HCT116 (cell line): ENCODE measurements at places on chromosomes 7 and 10.
A peak's percentile ranks its signal among the peaks of the same experiment; 100 is the strongest.

DNA sequence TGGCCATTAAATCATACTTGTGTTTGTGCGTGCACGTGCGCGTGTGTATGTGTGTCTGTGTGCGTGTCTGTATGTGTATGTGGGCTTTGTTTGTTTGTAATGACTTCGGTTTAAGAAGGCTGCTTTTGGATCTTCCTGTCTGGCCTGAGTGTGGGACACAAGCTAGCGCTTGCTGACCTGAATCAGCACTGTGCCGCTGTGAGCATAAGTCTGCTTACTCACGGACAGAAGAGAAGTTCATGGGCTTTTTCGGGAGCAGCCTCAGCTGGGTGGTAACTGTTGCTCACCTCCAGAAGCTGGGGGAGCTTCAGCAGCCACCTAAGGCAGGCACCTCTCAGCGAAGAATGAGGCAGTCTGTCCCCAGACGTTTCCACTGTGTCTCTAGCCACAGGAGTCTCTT, 56.1 kb upstream of the TRUB1 start:
- DNase-seq = no peak

DNA sequence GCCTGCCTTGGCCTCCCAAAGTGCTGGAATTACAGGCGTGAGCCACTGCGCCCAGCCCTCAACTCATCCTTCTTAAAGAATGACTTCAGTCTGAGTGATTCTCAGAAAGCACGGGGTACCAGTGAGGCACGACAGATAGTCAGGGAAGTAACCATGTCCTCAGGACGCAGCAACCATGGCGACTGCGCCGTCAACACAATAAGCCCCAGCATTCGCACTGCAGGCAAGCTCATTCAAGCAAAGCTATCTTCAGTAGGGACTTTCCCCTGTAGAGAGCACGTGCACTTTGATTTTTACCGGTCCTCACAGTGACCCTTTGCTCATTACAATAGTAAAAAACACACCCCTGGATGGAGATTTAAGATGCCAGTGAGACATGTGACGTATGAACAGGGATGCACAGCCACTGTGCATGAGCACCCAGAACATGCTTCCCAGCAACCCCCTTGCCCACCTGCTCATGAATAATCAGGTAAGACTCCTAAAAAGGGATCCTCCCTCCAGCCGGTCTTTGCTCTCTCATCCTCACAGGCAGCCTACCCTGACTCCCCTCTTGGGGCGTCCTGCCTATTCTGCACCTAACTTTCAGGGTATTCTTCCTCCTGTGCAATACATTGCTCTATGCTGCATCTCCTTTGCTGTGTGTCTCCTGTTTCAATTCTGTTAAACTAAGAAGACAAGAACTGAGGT, 9.1 kb downstream of the WDR86 start:
- no peak for DNase-seq

DNA sequence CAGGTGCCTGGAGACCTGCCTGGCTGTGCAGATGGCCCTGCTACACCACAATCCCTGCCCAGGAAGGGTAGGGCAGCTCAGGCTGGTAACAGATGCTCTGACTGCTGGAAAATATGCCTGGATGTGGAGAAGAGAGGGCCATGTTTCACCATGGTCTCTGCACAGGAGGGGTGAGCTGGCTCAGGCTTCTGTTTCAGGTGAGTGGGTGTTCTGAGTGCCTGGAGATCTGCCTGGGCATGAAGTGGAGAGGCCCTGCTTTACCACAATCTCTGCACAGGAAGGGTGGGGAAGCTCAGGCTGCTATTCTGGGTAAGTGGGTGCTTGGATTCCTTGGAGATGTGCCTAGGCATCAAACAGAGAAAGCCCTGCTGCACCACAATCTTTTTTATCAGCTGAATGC, 350.1 kb downstream of the KIF20B start:
- no peak for DNase-seq

DNA sequence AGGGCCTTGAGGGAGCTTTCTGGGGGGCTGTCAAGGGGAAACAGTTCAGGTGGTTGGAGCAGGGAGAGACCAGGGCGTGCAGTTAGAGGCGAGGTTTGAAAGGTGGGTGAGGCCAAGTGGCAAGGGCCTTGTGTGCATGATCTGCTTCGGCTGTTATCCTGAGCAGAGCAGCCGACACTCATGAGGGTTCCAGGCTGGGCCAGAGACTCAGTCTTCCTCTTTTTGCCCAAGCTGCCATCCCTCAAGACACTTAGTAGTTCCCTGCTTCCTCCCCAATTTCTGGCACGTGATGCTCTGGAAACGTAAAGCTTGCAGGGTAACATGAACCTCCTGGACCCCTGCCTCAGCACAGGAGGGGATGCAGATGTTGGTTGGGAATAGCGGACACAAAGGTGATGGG, 44.1 kb downstream of the KLRG2 start:
- DNase-seq = no peak

DNA sequence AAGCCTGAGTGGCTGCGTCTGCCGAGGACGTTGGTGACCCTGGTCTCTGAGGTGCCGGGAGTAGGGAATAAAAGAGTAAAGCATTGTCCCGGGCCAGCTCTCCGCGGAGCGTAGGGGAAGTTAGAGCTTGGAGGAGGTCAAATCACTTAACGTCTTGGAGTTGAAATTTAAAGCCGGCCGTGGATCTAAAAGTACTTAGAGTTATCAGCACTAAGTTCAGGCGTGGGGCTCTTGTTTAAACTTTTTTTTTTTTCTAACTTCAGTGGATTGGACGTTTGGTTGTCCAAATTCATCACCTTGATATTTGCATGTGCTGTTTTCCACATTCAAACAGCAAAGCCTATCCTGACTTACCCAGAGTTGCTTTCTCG, 700 bp downstream of the NIPSNAP2 start:
- DNase-seq = no peak

- DNase-seq = no peak
Measured at GRCh38 chr10:119479532-119479931, 63.0 kb downstream of the RGS10 start.

- DNase-seq = no peak
Measured at GRCh38 chr10:11209830-11210181, 192.1 kb downstream of the CELF2 start.

DNA sequence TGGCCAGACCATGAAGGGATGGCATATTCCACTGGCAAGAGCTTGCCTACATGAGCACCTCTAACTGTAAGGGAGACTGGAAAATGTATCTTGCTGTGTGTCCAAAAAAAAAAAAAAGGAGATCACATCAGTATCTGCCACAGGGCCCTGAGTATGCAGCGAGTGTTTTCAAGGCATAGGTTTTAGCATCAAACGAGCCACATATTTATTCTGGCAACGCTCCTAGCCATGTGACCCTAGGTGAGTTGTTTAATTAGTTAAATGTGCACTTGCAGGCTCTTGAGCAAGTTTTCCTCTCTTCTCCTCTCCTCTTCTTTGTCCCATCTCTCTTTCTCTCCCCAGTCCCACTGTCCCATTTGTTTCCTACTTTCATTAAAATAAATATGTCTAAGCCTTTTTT, 428.7 kb upstream of the AKR1E2 start:
- no peak for DNase-seq

DNA sequence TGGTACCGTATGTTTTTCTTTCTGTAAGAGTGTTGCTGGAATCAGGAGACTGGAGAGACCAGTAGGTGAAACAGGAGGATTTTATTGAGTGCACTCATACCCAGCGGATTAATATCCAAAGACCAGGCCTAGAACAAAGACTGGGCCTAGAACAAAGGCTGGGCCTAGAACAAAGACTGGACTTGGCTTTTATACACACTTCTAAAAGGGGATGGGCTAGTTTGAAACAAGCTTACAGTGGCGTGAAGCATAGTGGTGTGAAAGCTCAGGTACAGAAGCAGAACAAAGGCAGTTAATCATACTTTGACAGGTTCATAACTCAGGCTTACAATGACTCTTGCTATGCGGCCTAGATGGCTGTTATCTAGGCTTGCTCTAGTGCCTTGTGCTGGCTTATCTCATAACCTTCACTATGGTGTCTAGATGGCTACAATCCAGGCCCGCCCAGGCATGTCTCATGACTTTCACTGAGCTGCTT, 67.7 kb downstream of the TRIM24 start:
- DNase-seq = peak; percentile 31

DNA sequence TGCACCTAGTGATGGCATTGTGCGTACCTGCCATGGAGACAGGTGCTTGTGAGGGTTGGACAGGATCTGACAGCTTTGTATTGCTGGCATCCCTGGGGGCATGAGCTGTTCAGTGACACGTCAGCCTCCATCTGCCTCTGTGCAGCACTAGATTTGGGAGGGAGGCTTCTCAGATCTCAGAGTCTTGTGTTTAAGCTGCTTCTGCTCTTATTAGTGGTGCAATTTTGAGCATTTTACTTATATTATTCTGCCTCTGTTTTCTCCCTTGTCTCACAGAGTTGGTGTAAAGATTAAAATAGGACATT, 5.1 kb downstream of the ARHGAP22 start:
- no peak for DNase-seq

- no peak for DNase-seq
Measured at GRCh38 chr10:62623223-62623622, 181.3 kb upstream of the ADO start.

- DNase-seq = no peak
Measured at GRCh38 chr10:29555746-29556481, 78.9 kb downstream of the SVIL start.

DNA sequence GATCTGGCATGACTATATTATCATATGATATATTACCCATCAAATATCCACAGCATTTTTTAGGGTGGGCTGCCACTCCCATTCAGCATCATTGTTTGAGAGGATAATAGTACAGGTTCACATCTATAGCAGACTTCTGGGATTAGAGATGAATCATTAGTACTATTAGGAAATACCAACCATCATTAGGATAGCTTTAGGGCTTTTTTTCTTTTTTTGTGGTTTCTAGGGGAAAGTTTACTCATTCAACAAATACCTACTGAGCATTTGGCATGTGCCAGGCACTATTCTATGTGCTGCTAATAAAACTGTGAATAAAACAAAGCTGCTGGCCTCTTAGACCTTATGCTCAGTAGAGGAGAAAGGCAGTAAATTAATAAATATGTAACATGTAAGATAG, 40.6 kb downstream of the NHLRC2 start:
- no peak for DNase-seq

GRCh38 chr10:73206385-73206784, 38.5 kb downstream of the FAM149B1 start:
- DNase-seq = no peak

- DNase-seq = no peak
Measured at GRCh38 chr7:129160161-129160905, 15.8 kb downstream of the TSPAN33 start.

DNA sequence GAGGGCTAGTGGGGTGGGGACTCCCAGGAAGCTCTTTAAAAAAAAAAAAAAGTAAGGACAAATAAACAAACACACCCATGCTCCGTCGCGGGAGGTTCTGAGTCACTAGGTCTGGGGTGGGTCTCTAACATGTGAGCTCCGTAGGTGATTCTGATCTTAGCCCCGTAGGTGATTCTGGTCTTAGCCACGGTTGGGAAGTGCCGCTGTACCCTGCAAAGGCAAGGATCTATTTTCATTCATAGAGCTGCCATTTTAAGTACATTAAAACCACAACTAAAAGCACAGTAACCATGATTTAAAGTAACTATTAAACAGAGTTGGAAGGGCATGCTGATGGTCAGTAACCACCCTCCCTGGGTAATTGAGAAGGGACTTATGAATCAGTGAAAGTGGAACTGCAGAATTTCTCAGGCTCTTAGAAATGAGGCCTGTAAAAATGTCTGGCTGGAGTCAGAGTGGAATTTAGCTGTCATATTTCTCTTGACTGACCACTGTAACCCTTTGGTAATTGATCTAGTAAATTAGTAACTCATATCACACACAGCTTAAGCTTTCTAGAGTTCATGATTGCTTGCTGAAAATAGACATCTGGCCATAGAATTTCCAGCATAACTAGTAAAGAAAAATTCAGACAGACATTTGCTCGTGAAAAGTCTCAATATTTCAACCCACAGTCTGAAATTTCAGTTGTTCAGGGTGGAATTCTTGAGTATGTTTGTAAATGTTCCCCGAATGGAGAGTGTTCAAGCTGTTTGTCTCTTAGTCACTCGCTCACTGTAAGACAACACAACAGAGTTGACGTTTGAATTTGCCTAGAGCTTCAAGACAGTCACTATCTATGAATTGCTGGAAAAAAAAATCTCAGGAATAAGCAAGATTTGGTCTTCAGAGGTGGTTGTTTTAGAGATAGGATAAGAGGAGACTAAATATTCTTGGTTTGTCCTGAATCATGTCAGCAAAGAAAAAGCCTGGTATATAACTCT, 34.2 kb upstream of the TCF7L2 start:
- peak; percentile 80 for DNase-seq

GRCh38 chr10:23557777-23558176, 118.9 kb downstream of the OTUD1 start:
- DNase-seq = no peak

DNA sequence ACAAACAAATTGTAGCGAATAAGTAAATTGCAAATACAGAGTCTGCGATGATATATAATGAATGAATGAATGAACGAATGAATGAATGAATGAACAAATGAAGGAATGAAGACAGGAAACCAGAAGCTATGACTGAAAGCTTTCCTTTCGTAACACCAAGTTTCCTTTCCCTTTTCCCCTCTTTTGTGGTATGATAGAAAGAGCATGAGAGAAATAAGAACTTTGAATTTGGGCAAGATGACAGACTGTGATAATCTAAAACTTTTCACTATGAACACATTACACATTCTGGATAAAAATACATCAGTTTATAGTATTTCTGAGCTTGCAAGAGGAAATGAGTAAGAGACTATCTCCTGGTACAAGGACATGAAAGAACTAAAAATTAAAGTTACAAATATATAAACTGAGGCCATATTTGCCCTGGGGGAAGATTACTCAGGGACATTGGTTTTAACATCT, 8.4 kb upstream of the UCN3 start:
- no peak for DNase-seq

GRCh38 chr10:101062232-101063049, 652 bp downstream of the KAZALD1 start:
- DNase-seq = no peak

- no peak for DNase-seq
Measured at GRCh38 chr10:25498645-25499044, 323.8 kb downstream of the GPR158 start.

- no peak for DNase-seq
Measured at GRCh38 chr7:102288285-102288930, 1.7 kb downstream of the SH2B2 start.

DNA sequence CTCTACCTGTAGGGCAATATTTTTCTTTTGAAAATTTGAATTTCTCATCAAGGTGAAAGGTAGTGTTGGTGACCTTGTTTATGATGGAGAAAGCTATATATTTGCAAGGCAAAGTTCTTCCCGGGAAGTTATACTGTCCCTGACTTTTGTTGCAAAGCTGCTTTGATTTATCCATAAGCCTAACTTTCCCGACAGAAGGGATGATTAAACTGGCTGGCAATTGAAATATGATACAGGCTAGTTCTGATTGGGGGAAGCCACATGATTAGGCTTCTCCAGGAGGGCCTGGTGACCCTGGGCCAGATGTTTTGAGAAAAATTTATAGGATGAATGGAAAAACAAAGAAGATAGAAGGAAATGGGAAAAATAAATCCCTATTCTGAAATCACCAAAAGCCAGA, 215.5 kb downstream of the ACTR3B start:
- no peak for DNase-seq
